Hepatic stellate cell (primary cell): ENCODE measurements at places on chromosomes 11 and 22.

GRCh38 chr11:69540118-69541000, 58.9 kb downstream of the LINC01488 start:
- peak; percentile 87 for DNase-seq

DNA sequence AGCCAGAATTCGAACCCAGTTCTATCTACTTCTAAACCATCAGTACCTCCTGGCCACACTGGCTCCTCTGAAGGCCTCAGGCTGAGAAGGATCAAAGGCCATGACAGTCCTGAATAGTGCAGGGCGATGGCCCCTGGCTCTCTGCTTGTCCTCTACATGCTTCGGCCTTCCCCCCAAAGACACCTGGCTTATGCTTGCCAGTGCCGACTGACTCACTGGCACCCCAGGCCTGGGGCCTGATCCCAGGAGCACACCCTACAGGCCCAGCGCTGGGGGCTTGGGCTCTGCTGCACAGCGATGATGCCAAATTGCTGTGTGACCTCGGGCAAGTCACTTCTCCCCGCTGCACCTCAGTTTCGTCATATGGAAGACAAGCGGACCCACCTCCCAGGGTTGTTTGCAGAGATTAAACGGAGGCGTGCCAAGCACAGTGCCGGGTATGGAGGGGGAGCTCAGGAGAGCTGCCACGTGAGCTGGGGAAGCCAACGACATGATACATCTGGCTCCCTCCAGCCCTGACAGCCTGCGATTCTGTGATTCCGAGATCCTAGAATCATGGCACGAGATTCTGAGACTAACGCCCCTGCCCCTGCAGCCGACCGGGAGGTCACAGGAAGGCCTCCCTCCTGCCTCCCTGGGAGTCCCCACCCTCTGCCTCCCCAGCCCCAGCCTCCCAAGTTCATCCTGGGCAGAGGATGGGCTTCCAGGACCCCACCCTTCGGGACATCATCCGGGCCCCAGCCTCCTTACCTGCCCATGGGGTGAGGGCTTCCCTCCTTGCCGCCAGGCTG, 1.0 kb downstream of the SSTR3 start:
- no peak for DNase-seq

- no peak for DNase-seq
Measured at GRCh38 chr22:50041361-50042065, 16.6 kb downstream of the TTLL8 start.

GRCh38 chr22:30866811-30867271, 101.7 kb downstream of the MORC2 start:
- no peak for DNase-seq

- peak; percentile 14 for DNase-seq
Measured at GRCh38 chr11:76382209-76382608, 1.1 kb downstream of the GVQW3 start.

- no peak for DNase-seq
Measured at GRCh38 chr11:66562275-66562674, 6.1 kb downstream of the CTSF start.
